Stimulated activated CD8-positive, alpha-beta memory T cell treated with anti-CD3 and anti-CD28 coated beads, Interleukin-7, amount 100 ng/mL, for 48 hours (primary cell): ENCODE measurements at places on chromosomes 2 and 18.

- no peak for DNase-seq
Measured at GRCh38 chr2:227152093-227152766, 11.8 kb downstream of the COL4A4 start.

GRCh38 chr2:151297882-151298281 is 8.4 kb upstream of the NMI start:
- DNase-seq, result no peak

DNA sequence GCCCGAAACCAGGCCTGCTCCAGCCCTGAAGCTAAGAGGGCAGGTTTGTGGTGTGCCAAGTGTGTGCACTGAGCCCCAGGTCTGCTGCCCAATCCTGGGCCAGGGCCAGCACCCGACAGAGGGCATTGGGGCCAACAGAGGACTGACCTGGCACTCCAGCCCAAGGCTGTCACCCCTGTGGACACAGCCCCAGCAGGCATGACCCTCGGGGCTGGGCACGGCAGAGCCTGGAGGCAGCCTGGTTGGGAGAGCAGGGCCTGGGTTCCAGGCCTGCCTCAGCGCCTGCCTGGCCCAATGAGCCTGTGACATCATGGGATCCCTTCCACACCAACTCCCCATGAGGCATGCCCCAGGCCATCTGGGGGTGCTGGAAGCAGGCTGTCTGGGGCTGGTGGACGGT is 10.8 kb upstream of the SNED1 start:
- no peak for DNase-seq

DNA sequence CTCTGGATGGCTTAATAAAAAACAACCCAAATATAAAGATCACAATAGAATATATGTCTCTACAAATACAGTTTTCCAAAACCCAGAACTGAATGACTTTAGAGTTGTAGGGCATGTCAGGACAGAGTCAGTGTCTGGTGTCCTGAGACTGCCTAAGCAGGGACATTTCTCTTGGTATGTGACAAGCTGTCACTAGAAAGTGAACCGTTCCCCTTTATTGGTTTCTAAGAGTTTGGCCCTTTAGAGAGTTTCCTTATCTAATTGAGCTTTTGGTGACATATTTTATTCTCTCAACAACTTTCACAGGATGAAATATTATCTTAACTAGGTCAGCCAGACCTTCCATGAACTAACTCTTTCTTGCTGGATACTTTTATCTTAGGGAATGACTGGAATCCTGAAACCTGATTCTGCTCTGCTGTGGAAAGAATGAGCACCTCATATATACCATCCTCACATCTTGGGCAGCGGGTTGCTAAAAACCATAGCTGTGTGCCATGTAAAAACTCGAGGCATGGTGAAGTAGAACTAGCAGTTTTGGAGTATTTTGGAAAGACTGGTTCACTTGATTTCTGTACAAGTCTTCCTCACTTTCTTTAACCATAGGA is 54.8 kb downstream of the CAVIN2 start:
- no peak for DNase-seq

- no peak for DNase-seq
Measured at GRCh38 chr2:176392744-176393414, 123.6 kb downstream of the MTX2 start.

- no peak for DNase-seq
Measured at GRCh38 chr18:48862132-48862531, 88.6 kb downstream of the SMAD7 start.

GRCh38 chr18:2906704-2907549 is 60.1 kb downstream of the EMILIN2 start:
- DNase-seq, result no peak

DNA sequence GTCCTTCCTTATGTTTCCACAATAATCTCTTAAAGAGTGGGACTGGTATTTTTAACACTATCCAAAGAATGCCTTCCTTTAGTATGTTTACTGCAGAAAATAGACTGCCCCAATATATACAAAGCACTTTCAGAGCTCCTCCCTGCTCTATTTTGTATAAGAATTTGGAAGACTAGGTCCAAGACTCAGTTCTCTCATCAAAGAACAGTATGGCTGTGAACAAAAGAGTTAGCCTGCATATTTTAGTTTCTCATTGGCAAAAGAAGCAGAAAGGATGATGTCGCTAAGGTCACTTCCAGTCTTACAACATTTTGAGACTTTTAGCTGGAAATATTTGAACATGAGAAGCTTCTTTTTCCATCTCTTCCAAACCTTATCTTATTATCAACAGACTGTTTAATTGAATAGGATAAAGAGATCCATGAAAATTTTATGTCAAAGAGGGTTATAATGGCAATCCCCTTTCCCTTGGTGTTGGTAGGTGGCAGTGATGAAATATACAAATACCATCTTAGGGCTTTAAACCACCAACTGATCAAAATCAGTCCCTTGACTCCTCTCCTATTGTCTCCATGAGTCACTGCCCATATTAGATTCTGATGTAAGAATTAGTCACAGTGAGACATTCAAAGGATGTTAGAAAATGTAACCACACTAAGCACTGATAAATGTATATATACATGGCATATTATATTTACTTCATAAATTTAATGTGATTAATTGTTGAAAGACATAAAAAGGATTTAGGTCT is 266.9 kb upstream of the DSEL start:
- DNase-seq, result no peak

DNA sequence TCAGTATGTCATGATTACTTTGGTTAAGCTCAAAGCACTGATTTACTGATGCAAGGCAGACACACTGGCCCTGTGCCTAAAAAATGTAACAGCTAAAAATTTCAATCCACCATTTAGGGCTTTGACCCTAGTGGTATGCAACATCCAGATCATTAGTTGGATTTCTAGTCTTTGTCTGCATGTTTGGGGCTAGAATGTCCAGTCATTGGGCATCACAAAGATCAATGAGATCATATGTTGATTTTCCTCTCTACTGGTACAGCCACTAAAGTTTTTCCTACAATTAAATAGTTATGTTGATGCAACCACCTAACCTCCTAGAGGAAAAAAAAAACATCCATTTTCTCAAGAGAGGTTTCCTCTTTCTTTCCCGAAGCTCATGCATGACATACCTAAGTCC is 53.4 kb upstream of the REV1 start:
- DNase-seq, result no peak
